NCI-H1105 treated with DMSO at 0.1 percent for 48 hours (cell line): ENCODE measurements at places on chromosomes 1 and 21.

GRCh38 chr21:34974162-34974981 is 74.7 kb downstream of the RUNX1 start:
- no peak for DNase-seq

- DNase-seq, result no peak
Measured at GRCh38 chr21:33369586-33369985, 33.6 kb upstream of the IFNGR2 start.

GRCh38 chr21:42012344-42012743 is 2.2 kb upstream of the ZBTB21 start:
- no peak for DNase-seq

DNA sequence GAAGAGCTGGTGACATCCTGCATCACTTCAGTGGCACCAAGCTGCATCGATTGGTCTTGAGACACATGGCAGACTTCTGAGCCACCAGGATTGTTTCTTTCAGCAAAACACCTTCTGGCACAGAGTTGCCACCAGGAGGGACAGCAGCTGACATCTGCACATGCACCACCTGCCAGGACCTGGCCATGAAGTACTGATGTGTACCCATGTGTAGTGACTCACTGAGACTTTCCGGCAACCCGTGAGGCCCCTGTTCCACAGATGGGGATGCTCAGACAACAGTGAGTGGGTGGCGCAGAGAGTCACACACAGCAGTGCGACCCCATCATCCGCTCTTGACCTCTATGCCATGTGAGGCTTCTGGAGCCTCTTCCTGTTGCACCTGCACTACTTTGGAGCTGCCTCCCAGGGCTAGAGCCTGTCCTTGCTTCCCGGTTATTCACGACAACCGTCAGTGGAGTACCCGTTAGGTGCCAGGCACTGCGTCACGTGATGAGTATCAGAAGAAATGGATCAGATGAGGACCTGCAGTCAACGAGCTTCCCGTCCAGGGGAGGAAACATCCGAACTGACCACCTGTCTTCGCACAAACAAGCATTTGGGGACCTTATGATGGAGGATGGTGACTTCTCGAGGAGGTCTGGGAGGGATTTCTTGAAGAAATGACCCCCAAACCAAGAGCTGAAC is 80.5 kb upstream of the VAMP3 start:
- no peak for DNase-seq

GRCh38 chr1:179151908-179152682 is 70.2 kb downstream of the TOR3A start:
- no peak for DNase-seq

DNA sequence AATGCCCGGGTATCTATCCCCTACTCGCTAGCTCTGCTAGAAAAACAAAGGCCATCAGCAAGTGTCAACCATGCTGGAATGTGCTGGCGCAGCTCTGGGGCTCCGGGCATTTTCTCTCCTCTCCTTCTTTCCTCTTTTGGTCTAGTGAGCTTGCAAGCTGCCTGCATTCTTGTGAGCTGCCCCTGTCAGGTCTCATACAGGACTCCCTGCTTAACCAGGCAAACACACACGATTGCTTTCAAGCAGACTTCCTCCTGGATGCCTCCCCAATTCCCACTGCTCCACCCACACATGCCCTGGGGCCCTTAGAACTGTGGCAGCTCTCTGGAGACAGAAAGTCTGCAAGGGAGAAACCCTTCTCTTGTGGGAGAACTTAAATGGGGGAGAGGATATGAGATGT is 35.7 kb upstream of the SUCO start:
- DNase-seq, result no peak

DNA sequence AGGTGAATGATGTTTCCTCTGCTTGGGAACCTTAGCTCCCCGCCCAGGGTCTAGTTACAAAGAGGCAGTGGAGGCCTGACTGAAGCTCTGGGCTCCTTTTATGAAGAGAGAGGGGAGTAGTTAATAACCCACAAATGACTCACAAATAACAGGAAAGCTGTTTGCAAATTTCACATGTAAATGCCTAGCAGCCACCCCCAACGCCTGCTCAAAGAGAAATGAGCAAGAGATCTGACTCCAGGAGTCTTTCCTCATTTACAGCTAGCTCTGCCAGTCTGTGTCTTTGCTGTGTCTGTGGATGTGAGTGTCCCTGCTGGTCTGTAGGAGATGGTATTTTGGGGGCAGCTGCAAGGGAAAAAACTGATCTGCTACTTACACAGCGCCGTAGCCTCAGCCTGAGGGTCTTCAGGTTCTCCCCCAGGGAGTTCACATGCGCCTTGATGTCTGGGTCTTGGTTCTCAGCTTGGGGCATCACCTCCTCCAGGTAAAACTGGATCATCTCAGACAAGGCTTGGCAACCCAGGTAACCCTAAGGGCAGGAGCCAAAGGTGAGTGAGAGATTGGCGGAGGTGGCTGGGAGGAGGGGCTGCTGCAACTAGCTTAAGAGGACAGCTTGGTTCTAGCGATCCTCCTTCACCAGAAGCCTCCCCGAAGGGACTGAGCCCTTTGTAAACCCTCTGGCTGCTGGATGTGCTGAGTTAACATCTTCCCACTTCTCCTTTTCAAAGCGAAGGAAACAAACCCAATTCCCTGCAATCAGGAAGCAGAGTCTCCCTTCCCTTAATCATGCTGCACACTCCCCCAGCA is at the start of gene IL19:
TSS of gene IL19 (plus strand) at position 243 of the 807 bp plus-strand sequence. CDS start 65,890 bp downstream, outside the sequence.
- DNase-seq, result no peak

GRCh38 chr1:171984850-171985485 is 143.7 kb downstream of the DNM3 start:
- peak; percentile 20 for DNase-seq

DNA sequence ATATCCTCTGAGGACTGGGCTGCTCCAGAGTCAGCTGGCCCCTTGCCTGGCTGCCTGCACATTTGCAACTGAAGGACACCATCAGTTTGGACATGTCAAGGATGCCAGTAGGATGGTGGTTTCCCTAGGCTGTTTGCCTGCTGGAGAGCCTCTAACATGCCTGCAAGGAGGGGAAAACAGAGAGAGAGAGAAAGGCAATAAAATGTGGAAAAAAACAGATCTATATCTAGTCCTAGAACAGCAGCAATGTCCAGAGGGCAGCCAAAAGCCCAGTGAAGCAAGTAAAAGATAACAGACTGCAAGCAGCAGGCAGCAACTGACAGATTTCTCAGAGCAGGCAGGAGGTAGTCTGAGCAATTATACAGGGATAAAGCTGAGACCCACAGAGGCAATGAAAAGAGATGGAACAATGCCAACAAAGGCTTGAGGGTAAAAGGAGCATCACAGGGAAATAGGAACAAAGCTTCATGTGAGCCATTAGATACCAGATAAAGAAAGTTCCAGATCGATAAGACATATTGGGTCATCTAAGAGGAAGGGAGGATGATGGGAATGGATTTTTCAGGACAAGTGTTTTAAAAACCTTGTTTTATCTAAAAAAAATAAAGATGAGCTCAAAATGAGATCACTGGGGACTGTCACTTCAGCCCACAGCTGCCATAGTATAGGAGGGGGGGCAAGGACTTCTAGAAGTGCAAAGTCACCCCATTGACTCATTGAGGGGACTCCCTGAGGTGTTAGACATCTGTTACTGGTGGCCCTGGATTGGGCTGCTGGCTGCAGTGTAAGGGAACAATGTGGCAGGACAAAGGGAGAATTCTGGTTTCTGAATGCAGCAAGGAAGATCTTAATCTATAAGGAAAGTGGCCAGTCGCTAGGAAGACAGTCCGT is 38.6 kb upstream of the GADD45A start:
- DNase-seq, result peak; percentile 85

DNA sequence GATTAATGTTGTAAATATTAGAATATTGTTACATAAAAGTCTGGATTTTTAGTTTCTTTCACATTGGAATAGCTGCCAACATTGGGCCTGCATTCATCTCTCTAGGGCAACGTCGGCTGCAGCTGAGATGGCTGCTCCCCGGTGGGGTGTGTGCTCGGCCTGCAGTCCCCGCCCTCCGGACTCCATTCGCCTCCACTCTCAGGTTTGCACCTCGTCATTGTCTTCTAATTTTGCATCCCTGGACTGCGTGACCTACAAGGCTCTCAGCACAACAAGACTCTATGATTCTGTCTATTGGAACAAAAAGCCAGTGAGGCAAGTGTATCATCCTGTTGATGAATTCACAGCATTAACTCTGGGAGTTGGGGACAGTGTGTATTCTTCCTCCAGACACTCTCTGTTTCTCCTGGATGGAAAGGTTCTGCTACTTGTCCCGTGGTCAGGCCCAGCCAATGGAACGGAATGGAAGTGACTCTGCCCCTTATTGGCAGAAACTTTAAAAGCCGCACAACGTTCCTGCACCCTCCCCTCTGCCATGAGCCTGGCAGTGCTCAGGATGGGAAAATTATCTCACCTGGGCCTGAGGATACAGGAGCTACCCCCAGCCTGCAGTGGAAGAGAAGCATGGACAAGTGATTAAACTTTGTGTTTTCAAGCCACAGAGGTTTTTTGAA is 105.0 kb upstream of the SAMD11 start:
- no peak for DNase-seq

GRCh38 chr21:32371913-32372314 is 20.9 kb downstream of the URB1 start:
- DNase-seq, result peak; percentile 80

DNA sequence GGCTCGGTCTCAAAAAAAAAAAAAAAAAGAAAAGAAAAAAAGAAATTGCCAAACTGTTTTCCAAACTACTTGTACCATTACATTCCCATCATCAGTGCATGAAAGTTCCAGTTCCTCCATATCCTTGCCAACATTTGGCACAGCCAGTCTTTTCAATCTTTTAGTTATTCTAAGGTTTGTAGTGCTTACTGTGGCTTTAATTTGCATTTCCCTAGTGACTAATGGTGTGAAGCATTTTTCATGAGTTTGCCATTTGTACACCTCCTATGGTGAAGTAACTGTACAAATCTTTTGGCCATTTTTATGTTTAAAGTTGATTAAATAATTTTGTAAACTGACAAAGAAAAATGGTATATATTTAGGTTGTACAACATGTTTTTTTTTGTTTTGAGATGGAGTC is 70.7 kb downstream of the DEGS1 start:
- no peak for DNase-seq

GRCh38 chr1:96865731-96866685 is 144.4 kb downstream of the PTBP2 start:
- DNase-seq, result no peak

DNA sequence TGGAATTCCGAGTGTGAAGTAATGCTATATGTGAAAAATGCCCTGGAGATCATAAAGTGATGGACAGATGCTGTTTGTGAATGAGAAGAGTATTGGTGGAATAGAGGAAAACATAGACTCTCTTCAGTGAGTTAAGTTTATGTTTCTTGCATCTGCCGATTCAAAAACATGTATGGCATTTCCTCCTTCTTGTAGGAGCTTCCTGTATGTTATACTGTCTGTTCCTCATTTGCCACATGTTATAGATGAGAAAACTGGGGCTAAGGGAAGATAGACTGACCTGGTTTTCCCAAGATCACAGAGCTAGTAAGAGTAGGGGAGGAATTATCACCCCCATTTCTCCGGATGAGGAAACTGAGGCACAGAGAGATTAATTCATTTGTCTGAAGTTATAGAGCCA is 41.1 kb upstream of the IL20 start:
- DNase-seq, result no peak

DNA sequence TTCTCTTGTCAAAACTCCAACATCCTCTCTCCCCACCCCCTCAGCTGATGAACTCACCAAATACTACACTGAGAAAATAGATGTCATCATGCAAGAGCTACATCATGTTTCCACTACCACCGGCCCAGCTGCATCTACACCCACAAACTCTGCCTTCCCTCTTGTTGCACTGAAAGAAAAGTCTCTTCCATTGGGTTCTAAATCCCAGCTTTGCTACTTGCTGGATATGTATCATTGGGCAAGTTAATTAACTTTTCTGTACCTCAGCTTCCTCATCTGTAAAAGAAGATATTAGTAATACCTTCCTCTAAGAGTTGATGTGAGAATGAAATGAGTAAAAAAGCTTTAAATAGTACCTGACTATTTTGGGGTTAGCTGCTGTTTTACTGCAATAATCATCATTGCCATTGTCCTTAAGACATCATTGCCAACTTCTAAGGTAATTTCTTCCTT is 108.6 kb downstream of the OLFML2B start:
- no peak for DNase-seq

GRCh38 chr1:27970401-27970800 is 10.6 kb downstream of the XKR8 start:
- DNase-seq, result no peak

GRCh38 chr1:172383536-172383935 is 36.9 kb upstream of the C1orf105 start:
- DNase-seq, result no peak

DNA sequence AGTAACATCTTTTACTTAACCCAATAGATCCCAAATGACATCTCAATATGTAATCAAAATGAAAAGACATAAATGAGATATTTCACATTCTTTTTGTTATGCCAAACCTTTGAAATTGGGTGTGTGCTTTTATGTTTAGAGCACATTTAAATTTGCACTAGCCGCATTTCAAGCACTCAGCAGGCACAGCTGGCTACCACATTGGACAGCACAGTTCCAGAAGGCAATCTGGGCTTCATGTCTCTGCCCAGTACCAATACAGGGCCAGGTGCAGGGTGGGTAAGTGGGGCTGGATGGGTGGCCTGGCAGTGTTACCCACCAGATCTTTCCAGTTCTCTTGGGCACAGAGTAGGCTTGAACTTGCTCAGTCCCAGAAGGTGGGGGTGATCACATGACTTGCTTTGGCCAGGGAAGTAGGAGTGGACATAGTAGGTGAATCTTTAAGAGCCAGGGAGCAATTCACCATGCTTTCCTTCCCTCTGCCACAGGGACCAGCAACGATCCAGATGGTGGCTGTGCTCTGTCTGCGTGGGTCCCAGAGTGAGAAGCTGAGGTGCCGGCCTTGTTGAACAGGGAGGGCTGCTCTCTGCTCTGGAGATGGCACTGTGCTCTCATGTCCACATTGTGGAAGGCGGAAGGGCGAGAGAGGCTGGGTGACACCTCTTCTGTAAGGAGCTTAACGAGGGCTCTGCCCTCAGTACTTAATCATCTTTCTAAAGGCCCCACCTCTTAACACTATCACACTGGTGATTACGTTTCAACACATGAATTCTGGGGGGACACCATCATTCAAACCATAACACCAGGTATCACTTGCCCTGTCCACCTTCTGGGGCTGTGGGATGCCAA is 261.4 kb downstream of the GRIK3 start:
- no peak for DNase-seq

DNA sequence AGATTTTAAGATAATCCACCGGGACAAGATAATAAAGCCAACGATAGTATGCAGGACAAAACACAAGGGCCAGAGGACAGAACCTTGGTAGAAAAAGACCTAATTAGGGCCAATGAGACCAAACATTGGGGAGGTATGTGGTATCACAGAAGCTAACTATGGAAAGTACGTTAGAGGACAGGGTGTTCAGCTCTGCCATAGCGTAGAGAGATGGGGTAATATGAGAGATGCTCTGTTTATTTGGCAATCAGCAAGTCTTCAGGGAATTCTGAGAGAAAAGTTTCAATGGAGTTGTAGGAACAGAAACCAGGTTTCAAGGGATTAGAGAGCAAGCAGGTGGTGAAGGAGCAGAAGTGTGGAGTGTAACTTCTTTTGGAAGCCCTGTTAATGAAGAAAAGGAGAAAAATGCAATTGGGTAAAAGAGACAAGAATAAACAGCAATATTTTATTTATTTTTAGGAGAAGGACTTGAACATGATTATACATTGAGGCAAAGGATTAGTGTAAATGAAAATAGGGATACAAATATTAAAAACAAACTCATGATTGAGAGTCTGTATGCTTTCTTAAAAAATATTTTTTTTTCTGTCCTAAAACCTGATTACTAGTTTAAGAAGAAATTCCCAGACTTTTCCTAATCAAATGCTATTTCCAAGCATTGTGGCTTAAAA is 24.0 kb downstream of the EEIG2 start:
- no peak for DNase-seq

GRCh38 chr1:34785231-34785874 is 4.3 kb downstream of the GJB3 start:
- DNase-seq, result no peak
